ENCODE measurements at places on chromosomes 11 and 22.

DNA sequence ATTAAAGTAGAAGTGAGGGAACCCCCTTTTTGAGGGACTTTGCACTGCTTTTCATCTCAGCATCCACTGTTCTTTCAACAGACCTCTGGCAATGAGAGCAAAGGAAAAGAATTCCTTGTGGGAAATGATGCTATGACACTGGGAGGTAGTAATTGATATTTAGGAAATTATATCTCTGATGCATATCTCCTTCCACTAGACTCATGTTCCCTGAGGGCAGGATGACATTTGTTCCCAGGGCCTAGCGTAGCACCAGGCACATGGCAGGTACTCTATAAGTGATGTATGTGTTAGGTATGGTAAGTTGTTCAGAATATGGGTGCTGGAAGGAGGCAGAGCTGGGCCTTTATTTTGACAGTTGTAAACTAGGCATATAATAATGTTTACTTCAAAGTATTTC lies 142.9 kb downstream of the CCDC81 start:
- no peak for DNase-seq

- DNase-seq: no peak
Observed at GRCh38 chr11:96357794-96358193, 14.8 kb upstream of the MAML2 start.

- no peak for DNase-seq
Observed at GRCh38 chr11:45928535-45929215, 6.2 kb downstream of the LARGE2 start.

GRCh38 chr22:39363751-39364515 lies 14.1 kb downstream of the SYNGR1 start:
- no peak for DNase-seq

DNA sequence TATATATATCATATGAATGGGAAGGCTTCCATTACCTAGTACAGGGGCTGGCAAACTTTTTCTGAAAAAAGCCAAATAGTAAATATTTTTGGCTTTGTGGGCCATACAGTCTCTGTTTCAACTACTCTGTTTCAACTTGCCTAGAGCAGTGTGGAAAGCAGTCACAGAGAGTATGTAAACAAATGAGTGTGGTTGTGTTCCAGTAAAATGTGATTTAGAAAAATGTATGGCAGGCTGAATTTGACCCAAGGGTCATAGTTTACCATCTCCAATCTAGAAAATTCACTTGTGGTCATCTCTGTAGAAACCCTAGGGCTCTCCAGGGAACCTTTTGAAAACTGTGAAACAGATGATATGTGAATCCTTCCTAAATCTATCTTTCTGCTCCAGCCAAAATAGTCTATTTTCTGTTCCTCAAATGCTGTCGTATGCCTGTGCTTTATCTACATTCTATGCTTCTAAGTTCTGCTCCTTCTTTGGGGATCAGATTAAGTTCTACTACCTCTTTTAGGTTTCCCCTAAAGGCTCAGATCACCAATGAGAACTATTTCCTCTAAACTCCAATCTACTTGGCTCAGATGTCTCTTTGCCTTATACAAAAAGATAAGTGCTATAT lies 356.2 kb downstream of the METTL15 start:
- no peak for DNase-seq

- DNase-seq: no peak
Observed at GRCh38 chr22:17944256-17944655, 80.1 kb downstream of the MICAL3 start.

DNA sequence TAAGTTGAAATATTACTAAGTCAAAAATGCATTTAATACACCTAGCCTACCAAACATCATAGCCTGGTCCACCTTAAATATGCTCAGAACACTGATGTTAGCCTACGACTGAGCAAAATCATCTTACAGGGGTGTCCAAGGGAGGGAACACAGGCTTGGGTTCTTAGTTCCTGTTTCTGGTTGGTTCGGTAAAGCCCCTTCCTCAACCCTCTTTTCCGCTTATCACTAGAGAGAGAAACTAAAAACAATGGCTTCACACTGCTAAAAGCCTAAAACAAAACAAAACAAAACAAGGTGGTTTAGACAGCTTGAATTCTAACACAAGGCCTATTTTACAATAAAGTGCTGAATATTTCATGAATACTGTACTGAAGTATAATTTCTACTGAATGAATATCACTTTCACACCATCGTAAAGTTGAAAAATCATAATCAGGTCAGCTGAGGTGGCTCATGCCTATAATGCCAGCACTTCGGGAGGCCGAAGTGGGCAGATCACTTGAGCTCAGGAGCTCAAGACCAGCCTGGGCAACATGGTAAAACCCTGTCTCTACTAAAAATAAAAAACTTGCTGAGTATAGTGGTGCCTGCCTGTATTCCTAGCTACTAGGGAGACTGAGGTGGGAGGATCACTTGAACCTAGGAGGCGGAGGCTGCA lies 118.0 kb downstream of the SIK3 start:
- no peak for DNase-seq

DNA sequence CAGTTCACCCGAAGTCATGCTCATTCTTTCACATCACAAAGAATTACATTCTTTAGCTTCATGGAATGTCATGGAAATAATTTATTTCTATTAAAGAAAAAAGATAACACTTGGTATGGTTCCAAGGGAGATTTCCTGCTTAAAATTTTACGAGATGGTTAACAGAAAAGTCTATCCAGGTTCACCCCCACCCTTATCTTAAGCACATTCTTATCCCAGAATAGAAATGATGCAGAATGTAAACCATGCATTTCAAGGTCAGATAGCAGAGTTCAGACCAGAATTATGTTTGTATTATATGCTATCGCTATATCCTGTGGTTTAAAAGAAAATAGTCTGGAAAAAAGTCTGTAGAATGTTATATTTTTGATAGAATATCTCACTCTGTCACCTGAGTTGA lies 58.7 kb downstream of the GAS2 start:
- DNase-seq: no peak

- DNase-seq: no peak
Observed at GRCh38 chr11:116481126-116481675, 291.6 kb downstream of the BUD13 start.

DNA sequence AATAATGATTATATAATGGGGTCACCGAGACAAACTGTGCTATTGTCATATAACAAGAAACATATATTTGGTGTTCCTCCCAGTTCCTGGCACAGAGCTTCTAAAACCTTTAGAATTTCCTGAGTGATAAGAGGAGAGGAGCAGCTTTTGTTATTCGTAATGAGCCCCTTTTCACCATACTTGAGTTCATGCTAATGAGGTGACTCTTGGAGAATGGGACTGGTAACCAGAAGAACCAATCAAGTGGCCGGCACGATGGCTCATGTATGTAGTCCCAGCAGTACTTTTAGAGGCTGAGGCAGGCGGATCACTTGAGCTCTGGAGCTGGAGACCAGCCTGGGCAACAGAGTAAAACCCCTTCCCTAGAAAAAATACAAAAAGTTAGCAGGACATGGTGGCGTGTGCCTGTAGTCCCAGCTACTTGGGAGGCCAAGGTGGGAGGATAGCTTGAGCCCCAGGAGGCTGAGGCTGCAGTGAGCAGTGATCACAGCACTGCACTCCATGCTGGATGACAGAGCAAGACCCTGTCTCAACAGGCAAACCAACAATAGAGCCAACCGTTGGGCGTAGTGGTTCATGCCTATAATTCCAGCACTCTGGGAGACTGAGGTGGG lies 62.7 kb upstream of the FTH1 start:
- DNase-seq: no peak

GRCh38 chr11:10594407-10594806 lies 25.9 kb upstream of the LYVE1 start:
- no peak for DNase-seq

DNA sequence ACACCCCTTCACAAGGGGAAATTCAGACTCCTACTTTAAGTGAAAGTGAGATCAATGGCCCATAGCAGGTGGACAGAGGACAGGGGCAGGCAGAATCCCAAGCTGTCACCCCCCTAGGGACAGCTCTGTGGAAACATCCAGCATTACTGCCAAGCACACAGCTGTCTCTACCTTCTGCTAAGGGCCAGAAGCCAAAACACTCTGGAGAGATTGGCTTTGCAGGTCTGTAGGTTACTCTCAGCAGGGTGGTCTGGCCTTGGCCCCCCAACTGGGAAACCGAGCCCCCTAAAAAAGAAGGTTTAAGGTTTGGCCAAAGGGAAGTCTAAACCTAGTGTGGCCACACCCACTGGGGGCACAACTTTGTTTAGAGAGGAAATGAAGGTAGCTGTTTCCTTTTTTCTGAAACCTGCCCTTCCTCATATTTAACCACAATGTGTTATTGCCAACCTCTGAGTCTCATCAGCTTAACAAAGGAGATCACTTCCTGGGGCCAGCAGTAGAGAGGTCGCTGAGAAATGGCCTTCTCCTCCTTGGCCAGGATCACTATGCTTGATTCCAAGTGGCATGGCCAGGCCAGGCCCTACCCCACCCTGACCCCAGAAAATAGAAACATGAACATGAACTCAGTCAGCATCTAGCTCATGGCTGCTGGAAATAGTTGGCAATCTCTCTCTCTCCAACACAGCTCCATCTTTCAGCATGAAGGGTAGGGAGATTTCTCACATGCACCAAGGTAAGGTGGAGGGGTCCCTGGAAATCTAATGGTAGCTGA lies 25.9 kb upstream of the SCARF2 start:
- no peak for DNase-seq

DNA sequence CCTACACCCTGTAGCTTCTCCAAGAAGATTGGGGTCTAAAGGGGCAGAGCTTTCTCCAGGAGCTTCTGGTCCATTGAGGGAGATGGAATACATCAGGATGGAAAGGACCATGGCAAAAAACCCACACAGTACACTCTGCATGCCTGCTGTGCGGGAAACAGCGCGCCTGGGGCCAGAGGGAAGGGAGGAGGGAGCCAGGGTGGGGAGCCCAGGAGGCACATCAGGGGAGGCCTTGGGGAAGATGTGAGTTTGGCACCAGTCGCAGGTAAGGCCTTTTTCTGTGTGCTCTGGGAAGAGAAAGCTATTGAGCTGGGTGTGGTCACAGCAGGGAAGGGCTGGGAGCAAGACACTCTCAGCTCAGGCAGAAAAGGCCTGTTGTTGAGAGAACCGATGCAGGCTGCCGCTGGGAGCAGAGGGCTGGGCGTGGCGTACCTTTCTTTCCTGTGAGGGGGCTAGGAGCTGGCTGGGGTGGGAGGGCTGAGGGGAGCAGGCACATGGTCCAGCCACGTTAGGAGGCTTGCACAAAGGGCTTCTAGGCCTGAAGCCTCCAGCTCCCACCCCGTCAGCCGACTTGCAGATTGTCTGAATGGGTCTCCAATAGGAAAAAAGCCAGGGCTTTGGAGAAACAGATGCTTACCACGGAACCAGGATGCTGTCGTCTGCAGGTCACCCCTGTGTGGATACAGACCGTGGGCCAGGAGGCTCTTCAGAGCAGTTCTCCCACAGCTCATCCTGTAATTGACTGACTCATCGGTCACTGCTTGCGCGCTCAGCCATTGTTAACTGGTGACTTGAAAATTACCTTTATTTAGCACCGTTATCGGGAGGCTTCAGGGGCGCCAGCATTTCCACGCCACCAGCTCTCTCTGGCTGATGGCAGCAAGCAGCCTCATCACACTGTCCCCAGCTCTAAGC lies 237.3 kb downstream of the ST3GAL4 start:
- DNase-seq: no peak

Data from HS-5 (cell line).